ENCODE measurements at places on chromosomes 3 and 15.

DNA sequence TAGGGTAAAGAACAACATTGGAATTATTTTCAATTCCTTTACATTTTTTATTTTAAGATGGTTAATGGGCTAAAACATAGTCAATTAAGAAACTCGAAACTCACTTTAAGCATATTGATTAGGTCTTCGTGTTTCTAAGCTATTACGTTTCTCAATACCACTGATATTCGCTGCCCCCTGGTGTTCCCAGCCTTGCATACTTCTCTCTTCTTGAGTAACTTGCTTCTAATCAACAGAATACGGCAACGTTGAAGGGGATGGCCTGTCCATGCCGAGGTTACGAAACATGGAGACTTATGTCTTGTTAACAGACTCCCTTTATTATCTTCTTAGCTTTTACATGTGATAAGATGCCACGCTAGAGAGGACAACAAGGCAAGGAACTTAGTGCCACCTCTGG is 43.6 kb downstream of the ROBO1 start:
- no peak for DNase-seq

- DNase-seq = peak; percentile 13
These were observed at the start of gene CADM2 for GRCh38 chr3:84958495-84959469. CADM2 (plus strand) TSS chr3:84958989.

DNA sequence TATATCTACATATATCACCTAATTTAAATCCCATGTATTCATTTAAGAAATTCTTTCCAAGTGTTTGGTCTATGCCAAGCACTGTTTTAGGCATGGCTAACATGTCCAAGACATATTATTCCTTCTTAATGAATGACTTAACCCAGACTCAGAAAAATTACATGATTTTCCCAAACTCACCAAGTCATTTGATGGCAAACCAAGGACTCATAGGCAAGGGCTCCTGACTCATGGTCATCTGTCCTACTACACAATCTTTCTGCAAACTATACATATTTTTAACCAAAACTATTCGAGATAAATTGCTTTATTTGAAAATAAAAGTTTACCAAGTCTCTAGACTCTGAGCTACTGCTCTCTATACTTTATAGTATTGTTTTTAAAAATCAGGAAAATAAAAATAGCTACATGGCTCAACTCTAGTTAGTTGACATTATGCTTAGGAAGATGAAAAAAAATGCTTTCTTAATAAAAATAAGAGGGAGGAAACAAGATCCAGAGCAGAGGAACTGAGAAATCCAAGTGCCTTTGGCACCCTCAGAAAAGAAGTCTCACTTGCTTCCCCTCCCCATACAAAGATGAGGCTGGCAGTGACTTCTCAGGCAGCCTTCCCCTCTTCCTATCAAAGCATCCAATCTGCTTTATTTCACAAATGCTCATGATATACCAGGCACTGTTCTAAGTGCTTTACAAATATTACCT is 182.2 kb downstream of the RSL24D1 start:
- DNase-seq = no peak

- no peak for DNase-seq
These were observed 26.2 kb upstream of the IL20RB start for GRCh38 chr3:136931606-136932005.

- no peak for DNase-seq
These were observed 104.3 kb upstream of the EOMES start for GRCh38 chr3:27826448-27826847.

DNA sequence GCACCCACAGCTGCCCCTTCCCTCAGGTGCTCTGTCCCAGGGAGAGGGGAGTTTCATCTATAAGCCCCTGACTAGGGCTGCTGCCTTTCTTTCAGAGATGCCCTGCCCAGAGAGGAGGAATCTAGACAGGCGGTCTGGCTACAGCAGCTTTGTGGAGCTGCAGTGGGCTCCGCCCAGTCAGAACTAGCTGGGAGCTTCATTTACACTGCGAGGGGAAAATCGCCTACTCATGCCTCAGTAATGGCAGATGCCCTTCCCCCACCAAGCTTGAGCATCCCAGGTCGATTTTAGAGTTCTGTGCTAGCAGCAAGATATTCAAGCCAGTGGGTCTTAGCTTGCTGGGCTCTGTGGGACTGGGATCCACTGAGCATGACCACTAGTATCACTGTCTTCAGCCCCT is 181.2 kb upstream of the RARB start:
- DNase-seq = no peak

DNA sequence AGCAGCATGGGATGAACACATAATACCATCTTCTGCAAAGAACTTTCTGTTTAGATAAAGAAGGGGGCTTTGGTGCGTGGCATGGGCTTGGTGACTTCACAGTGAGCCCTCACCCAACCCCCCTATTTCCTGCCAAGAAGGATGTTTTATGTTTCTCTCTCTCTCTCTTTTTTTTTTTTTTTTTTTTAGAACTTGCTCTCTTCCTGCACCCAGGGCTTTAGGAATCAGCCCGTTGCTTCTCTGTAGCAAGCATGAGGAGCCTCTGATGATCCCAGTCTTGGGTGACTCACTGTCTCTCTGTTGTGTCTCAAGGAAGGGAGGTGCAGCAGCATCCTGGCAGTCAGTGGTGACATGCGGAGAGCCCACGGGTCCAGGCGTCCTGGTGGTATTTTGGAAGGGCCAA is 49.1 kb downstream of the CCK start:
- DNase-seq = no peak

DNA sequence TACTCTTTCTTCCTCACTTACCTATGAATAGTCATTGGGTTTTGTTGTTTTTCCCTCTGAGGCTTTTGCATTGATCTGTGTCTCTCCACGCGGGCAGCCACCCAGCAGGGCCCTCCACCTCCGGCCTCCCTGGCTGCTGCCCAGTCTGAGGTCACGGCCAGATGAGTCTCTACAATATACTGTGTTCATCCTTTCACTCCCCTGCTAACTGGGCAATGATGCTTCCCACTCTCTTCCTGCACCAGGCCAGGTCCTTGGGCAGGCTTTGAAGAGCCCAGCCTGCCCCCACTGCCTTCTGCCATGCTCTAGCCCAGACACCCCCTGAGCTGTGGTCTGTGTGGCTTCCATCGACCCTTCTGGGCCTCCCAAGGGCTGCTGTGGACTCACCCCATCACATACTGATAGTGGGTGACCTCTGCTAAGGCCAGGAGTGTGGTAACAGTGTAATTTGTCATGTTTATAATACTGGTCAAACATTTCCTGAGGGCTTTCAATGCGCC is 18.0 kb downstream of the PDIA5 start:
- DNase-seq = no peak

- DNase-seq = no peak
These were observed 537.3 kb downstream of the EPHA3 start for GRCh38 chr3:89644716-89645115.

DNA sequence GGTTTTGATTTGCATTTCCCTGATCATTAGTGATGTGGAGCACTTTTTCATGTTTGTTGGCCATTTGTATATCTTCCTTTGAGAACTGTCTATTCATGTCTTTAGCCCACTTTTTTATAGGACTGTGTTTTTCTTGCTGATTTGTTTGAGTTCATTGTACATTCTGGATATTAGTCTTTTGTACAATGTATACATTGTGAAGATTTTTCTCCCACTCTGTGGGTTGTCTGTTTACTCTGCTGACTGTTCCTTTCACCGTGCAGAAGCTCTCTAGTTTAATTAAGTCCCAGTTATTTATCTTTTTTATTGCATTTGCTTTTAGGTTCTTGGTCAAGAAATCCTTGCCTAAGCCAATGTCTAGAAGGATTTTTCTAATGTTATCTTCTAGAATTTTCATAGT is 91.1 kb upstream of the ATP11B start:
- DNase-seq = no peak

DNA sequence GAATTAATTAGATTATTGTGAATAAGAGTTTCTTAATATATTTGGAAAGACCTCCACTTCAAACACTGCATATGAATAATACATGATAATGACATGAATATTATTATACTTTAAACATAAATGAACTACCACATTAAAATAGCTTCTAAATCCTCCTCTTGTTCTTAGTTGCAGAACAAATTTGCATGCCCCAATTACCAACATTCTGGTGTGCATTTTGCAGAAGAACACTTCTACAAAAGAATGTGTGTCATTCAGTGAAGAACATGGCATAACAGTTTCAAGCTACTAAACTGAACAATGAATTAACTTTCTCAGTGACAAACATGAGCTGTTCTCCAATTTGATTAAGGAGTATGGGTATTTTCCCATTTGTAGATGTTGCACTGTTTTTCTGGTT is 711.3 kb upstream of the NAALADL2 start:
- DNase-seq = no peak

- no peak for DNase-seq
These were observed 129.4 kb upstream of the SNTN start for GRCh38 chr3:63523100-63523499.

DNA sequence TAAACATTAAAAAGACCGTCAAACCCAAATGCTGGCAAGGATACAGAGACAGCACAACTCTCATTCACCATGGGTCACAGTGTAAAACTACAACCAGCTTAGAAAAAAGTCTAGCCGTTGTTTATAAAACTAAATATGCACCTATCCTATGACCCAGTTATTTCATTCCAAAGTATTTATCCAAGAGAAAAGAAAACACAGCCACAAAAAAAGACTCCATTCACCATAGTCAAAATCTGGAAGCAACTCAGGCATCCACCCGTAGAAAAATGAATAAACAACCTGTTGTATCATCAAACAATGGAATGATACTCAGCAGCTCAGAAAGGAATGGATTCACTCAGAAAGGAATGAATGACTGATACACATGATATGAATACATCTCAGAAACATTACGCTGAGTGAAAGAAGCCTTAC is 28.6 kb downstream of the PLD1 start:
- DNase-seq = no peak

DNA sequence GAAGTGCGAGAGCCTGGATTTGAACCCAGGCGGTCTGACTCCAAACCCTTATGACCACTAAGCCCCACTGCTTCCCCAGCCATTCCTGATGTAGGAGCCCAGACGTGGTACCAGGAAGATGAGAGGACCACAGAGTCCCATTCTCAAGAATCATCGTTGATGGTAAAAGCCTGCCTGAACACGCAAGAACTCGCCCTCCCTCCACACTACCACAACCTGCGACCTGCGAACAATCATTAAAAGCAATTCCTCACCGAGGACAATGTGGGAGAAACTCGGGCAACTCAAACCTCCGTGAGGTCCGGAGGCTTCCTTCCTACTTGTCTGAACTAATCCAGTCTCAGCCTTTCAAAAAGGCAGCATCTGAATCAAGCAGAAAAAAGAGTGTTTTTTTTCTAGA is 10.3 kb downstream of the MAGI1 start:
- DNase-seq = no peak

DNA sequence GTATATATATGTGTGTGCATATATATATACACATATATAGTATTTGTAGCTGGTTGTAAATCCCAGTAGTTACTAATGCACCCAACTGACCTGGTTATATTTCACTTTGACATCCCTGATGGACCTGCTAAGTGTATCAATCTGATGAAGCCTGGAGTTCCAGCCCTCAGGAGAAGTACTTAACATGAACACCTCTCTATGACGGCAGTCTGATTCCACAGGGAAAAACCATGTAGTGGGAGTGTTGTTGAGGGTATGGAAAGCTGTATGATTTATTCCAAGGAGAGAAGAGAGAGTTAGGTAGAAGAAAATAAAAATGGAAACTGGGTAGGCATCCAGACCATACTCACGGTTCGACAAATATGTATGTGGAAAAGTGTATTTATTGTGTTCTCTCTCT is 531.2 kb upstream of the SEMA6D start:
- no peak for DNase-seq

DNA sequence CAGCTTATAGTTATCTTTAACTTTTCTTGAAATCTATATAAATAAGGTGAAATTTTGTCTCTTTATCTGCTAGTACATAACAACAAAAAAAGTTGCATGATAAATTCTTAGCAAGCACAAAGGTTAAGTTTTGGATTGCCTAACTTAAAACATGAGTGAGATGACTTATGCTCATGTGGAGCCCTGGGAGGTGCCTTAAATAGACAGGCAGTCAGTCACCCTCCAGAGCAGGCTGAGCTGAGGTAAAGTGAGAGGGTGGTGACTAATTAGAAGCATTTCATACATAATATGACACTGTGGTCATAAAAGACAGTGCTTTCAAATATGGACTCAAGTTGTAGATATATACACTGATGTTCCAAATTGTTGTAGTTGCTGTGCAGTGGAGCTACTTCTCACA is 14.6 kb upstream of the MME start:
- no peak for DNase-seq

DNA sequence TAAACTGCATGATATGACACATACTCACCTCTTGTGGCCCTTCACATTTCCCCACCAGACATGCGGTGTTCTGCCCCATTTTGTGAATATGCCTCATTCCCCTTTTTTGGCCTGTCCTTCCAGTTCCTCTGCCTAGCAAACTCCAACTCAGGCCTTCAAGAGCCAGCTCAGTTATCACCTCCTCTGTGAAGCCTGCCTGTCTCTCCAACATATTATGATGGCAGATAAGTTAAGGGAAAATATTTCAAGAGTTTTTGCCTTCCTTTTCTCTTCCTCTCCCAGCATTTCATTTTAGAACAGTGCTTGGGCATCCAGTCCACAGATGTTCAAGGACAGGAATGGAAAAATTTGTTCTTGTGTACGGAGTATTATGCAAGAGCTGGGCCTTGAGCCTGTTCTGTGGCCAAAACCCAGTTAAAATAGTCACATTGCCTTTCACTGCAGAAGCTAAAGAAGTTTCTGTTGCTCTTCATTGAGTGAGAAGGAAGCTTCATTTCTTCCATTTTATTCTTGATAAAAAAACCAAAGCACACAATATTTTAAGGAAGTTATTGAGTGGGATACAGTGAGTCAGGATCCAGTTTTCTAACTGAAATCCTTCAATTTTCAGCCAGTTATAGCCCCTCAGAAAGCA is 192.0 kb downstream of the GHSR start:
- no peak for DNase-seq

DNA sequence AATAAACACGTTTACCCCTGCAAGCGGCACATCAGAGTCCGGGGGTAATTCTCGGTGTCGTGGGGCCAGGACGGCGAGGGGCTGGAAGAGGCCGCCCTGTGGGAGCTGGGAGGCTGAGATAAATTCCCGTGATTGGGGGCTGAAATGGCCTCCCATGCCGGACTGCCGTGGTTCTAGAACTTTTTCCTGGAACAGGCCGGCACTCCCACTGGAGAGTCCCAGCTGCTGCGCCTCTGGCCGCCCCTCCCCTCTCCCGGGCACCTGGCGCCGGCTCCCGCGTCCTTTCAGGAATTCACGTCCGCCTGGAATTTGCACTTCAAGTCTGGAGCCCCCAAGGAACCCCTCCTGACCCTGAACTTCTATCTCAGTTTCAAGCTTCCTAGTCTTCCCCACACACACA is 10.8 kb upstream of the LRRC2 start:
- no peak for DNase-seq

- no peak for DNase-seq
These were observed 154.0 kb downstream of the ADAMTS9 start for GRCh38 chr3:64533617-64534317.

DNA sequence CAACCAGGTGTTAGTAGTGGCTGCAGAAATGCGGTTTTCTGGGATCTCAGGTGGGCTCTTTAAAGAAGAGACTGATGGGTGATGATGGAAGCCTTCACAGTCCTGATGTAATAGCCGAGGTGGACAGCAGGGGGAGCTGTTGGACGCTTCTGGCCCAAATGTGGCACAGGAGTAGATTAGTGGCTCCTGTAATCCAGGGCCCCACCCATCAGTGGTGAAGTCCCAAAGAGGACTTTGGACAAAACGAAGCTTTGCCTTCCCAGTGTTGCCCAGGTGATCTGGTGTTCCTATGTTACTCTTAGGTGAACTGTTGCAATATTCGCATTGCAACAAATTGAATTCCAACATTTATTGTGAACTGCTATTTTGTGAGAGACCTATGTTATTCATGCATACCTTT is 31.8 kb upstream of the MYZAP start:
- peak; percentile 14 for DNase-seq

GRCh38 chr15:76075046-76075445 is 15.3 kb downstream of the TMEM266 start:
- DNase-seq = no peak
